ENCODE measurements at places on chromosomes 16 and 17.
A peak's percentile ranks its signal among the peaks of the same experiment; 100 is the strongest.

DNA sequence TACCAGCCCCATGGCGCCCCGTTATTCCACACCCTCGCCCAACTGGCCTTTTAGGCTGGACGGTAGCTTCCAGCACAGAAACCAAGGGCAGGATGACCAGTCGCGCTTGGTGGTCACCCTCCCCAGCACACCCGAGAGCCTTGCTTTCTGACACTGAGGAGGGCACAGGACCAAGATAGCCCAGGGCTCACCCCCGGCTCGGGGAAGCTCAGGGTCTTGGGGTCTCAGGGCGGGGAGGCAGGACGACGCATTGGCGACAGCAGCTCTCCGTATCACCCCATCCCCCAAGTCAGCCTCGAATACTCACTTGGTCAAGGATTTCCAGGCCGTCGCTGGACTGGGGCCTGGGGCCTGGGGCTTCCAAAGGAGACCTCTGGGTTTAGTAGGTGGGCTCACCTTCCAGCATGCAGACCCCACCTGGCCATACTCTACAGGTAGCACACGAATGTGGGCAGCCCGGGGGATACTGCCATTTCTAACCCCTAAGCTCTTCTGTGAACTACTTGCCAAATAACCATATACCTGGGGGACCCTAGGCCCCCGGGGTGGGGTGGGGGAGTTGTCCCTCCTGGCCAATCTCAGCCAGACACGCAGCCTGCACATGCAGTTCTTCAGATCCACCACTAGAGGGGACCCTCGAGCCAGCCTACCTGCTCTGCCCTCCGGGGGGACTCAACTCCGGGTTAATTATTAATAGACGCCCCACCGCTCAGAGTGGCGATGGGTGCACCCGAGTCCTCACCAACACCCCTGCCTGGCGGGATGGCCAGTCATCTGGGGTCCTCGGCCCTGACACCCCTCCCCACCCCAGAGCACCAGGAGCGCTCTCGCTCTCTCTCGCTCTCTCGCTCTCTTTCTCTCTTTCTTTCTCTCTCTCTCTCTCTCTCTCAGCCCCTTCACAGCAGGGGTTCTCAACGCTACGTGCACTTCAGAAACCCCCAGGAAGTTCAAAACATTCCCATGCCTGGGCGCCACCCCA is 30.0 kb downstream of the TBC1D16 start:
- DNase-seq = peak; percentile 72

- no peak for DNase-seq
Measured at GRCh38 chr17:77451894-77452852, 311.4 kb downstream of the SEC14L1 start.

- no peak for DNase-seq
Measured at GRCh38 chr16:47073223-47074155, 70.3 kb downstream of the NETO2 start.

GRCh38 chr17:73320601-73321264 is 8.9 kb upstream of the CDC42EP4 start:
- DNase-seq = no peak

- no peak for DNase-seq
Measured at GRCh38 chr17:66043419-66043818, 148.5 kb downstream of the CEP112 start.

DNA sequence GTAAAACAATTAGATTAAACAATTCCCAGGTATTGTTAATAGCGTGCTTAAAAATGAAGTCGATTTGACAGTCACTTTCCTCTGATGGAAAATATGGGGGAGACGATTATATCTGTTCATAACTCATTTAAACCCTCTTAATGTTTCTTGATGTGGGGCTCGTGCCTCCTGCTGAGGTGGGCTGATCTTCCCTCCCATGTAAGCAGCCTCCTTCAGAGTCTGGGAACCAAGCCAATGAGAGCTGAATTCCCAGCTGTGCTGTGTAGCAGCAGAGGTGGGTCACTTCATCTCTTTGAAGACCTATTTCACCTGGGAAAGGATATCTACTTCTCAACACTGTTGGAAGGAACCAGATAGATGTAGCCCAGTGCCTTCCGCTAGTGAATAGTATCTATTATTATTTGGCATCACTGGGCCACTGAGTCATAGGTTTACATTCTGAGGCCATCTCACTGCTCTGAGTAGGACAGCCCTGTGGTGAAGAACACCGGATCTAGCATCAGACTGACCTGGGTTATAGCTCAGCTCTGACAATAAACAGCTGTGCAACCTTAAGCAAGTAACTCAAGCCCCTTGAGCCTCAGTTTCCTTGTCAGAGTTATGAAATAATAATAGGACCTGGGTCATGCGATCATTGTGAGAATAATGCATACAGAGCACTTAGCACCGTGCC is 85.3 kb upstream of the C16orf82 start:
- DNase-seq = no peak

- DNase-seq = no peak
Measured at GRCh38 chr17:5929721-5930120, 140.5 kb upstream of the WSCD1 start.

DNA sequence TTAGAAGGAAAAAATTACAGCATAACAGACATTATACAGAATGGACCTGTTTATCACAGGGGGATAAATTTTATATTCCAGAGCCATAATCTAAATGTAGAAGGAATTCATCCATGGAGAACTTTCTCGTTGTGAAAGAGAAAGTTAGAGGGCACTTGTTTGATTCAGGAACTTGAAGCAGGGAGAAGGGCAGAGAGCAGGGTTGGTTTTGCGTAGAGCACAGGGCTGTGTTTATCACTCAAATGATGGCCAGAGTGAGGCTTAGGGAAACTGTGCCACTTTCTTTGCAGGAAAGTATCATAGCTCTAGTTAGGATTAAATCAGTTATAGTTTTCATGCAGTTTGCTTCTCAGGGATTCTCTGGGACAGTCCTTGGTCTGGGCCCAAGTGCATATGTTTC is 29.1 kb upstream of the MED13 start:
- DNase-seq = no peak

GRCh38 chr17:70709596-70709995 is 540.3 kb downstream of the KCNJ2 start:
- no peak for DNase-seq

DNA sequence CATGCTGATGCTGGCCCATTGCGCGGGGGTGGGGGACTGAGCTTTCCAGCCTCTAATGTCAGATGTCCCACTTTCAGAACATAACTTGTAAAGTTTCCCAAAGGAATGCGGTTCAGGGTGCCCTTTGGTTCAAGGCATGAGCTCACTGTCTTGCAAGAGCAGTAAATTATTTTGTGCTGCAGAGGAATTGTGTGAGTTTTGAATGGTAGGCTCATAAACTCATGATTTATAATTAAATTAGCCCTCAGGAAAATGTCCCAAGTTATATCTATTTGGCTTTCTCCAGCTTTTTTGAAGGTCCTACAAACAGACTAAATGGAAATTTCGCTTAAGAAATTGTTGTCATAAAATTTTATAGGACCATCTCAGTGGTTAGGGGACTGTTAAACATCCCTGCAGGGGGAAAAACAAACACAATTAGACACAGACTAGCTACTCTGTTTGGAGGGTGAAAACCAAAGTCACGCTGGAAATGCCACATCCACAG is 321.8 kb downstream of the HS3ST3B1 start:
- DNase-seq = no peak

- no peak for DNase-seq
Measured at GRCh38 chr17:77337150-77337549, 196.4 kb downstream of the SEC14L1 start.

DNA sequence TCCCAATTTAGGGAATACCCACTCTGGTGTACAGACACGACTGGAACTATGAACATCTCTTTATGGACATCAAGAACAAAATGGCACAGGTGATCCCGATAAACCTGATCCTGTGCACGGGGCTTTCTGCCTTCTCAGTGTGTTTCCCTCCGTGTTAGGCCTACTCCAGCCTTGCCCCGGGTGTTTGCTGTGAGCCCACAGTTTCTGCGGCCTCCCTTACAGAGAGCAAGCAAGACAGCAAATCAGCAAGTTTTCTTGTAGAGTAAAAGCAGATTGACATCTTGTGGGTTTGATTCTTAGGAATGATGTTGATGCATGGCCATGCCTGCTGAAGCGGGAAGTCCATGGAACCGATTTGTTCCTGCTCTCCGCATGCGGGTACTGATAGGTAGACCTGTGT is 26.4 kb upstream of the ENDOV start:
- no peak for DNase-seq

DNA sequence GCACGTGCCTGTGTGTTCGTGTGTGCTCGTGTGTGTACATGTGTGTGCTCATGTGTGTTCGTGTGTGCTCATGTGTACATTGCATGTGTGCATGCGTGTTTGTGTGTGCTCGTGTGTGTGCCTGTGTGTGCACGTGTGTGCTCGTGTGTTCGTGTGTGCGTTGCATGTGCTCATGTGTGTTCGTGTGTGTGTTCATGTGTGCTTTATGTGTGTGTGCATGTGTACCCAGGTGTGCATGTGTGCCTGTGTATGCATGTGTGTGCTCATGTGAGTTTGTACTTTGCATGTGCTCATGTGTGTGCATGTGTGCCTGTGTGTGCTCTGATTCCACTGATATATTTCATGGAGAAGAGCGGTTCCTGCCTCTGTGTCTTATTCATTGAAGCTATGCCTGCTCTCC is 265.5 kb downstream of the FOXL1 start:
- DNase-seq = no peak

DNA sequence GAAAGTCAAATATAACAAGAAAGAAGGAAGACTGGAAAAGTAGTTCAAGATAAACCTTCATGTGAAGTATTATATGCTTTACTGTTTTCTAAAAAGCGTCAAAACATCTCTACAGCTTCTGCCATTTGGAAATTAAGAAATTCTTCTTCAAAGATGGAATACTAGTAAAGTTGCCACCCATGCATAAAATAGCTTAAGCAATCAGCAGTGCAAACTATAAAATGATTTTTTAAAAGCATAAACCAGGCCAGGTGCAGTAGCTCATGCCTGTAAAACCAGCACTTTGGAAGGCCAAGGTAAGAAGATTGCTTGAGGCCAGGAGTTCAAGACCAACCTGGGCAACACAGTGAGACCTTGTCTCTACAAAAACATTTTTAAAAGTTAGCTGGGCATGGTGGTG is 68.2 kb downstream of the USP32 start:
- no peak for DNase-seq

- DNase-seq = no peak
Measured at GRCh38 chr16:74825941-74826340, 51.3 kb upstream of the FA2H start.

- no peak for DNase-seq
Measured at GRCh38 chr17:83191388-83192160, 112.2 kb downstream of the METRNL start.

DNA sequence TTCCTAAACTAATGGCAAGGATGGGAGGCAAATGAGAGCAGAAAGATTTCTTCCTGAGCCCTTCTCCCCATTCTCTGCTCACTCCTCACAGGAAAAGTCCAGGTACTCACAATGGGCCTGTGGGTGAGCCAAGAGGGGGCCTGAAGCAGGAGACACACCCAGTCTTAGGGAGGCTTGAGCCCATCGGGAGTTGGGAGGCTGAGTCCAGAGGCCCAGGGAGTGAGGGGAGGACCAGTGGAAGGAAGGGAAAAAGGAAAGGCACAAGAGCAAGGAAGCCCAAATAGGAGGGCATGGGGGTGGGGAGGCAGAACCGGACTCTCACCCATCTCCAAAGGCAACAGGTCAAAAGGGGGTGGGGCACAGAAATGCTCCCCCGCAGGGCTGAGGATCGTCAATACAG is 68.1 kb upstream of the CNEP1R1 start:
- no peak for DNase-seq

DNA sequence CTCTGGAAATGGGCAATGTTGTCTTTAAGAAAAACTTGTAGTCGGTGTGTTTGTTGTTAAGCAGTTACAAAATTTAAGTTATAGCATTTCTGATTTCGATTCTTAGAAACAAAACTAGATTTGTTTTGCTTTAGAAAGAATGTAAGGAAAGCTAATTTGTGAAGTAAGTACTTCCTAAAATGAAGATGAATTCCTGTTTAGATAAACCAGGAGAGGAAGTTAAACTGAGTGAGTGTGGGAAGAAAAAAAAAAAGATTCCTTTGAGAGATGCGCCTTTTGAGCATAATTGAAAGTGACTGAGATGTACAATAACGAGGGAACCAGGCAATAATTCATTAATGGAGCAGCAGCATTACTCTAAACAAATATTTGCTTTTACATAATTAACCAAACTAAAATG is 52.4 kb upstream of the ALOX12 start:
- no peak for DNase-seq

- DNase-seq = no peak
Measured at GRCh38 chr16:57273359-57273758, 11.1 kb downstream of the PLLP start.

- no peak for DNase-seq
Measured at GRCh38 chr17:10171122-10171571, 27.3 kb downstream of the GAS7 start.

- no peak for DNase-seq
Measured at GRCh38 chr17:7944326-7944725, 12.3 kb downstream of the CNTROB start.

GRCh38 chr16:17345043-17345442 is 125.7 kb downstream of the XYLT1 start:
- DNase-seq = no peak

- peak; percentile 85 for DNase-seq
Measured at GRCh38 chr16:57041182-57042156, 50.9 kb upstream of the CPNE2 start.

- no peak for DNase-seq
Measured at GRCh38 chr17:79324194-79324593, 249.6 kb downstream of the ENGASE start.

GRCh38 chr17:61723914-61724313 is 132.9 kb upstream of the NACA2 start:
- DNase-seq = no peak

GRCh38 chr17:40416671-40417070 is 1.0 kb downstream of the TOP2A start:
- no peak for DNase-seq

- DNase-seq = no peak
Measured at GRCh38 chr17:37833237-37833859, 88.5 kb upstream of the HNF1B start.

GRCh38 chr16:84868829-84869472 is 49.2 kb downstream of the CRISPLD2 start:
- DNase-seq = no peak

GRCh38 chr17:48587276-48588073 is 2.6 kb downstream of the HOXB3 start:
- DNase-seq = no peak

DNA sequence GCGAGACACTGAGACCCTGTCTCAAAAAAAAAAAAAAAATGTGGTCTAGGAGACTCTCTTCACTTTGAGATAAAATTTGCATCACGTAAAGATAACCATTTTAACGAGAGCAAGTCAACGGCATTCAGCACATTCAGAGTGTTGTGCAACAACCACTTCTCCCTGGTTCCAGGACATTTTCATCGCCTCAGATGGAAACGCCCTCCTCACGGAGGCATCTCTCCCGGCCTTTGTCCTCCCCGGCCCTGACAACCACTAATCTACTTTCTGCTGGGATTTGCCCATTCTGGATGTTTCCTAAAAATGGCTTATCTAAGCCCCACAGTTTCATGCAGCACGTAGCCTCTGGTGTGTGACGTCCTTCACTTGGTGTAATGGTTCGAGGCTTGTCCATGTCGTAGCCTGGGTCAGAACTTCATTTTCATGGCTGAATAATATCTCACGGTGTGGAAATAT is 6.4 kb upstream of the NPRL3 start:
- no peak for DNase-seq

GRCh38 chr17:35192708-35193107 is 1.5 kb downstream of the SLC35G3 start:
- DNase-seq = no peak

Measured in CD4-positive, alpha-beta T cell treated with Interleukin-10 for 1 hour (primary cell).